ENCODE measurements at places on chromosomes 16 and 17.

DNA sequence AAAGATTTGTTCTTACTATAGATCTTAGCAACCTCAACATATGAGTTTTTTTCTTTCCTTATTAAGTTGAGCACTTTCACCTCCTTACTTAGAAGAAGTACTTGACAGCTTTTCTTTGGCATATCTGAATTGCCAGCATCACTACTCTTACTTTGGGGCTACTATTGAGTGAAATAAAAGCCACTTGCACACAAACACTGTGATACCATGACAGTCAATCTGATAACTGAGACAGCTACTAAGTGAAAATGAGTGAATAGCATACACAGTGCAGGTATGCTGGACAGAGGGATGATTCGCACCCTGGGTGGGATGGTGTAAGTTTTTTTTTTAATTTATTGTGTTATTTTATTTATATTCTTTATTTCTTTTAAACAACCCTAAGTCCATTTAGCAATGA, 13.5 kb upstream of the TENT4B start:
- DNase-seq, result no peak

GRCh38 chr16:4288148-4288921, 15.5 kb upstream of the TFAP4 start:
- DNase-seq, result peak; percentile 80

DNA sequence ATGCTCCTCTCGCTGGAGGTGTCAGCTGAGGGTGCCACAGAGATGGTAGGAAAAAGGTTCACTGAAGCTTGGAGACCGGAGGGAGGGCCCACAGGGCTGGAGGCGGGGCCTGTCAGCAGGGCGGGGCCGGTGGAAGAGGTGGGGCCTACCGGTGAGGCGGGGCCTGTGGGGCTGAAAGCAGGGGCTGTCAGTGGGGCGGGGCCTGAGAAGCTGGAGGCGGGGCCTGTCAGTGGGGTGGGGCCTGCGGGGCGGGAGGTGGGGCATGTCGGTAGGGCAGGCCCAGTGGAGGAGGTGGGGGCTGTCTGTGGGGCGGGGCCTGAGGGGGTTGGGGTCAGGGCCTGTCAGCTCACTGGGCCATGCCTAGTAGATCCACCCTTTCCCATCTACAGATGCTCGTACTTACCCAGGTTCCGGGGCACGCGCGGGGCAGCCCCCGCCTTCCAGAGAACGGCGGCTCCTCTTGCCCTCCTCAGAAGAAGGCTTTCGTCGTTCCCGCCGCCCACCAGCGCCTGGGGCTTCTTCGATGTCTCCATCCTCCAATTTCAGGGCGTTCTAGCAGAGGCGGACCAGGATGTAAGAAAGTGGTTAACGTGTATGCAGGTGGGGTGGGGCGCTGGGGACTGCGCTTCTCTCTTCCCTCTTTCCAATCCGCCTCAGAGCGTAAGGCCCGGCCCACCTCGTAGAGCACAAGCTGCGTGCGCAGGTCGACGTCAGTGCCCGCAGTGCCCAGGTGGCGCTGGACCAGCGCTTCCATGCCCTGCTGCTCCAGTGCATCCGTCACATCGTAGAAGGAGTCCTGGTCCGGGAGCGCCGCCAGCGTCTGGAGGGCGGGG, 9.8 kb downstream of the TMEM208 start:
- peak; percentile 14 for DNase-seq

DNA sequence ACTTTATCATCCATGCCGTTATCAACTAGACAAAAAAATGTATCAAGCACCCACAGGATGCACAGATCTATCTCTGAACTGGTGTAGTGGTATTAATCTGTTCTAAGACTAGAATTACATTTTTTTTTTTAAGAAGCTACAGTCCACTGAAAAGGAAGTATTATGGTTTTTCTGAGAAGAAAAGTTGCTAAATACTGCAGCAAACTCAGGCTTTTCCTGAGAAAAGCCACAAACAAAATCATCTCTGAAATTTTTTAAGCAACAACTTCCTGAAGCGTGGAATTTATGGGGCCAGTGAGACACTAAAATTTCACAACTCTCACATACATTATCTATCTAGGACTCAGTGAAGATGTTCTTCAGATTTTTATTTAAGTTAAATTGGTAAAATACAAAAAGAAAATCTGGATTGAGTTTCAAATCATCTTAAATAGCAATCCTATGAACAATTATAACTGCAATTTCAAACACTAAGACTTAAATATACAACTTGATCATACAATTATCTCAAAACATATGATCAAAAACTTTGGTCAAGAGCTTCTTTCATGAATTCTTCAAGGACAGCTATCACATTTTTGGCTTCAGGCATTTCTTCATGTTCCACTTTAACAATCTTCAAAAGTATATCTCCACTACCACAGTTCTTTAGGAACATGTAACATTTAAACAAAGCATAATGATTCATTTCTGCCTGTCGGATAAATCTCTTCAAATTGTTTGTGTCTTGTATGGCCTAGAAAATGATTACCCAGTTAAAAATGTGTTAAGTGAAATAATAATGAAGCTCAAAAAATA, 10.5 kb downstream of the C17orf75 start:
- no peak for DNase-seq

- no peak for DNase-seq
These were observed 76.0 kb downstream of the VMP1 start for GRCh38 chr17:59783221-59784047.

DNA sequence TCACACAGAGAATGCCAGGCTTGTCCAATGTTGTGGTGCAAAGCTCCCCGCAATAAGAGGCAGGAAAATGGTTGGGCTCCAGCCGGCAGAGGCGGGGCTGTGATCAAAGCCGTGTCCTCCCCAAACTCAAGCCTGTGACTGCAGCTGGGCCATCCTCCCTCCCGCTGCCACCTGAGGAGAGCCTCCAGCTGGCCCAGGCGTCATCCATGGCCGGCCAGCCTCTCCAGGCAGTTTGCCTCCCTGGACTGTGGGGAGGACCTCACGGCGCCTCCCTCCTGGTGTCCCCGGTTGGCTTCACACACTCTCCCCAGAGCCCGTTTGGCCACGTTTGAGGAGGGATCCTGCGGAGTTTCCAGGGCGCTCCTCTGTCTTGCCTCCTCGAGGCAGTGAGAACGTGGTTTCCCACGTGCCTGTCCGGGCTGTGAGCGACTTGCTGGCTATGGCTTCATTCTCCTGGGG, 134.1 kb downstream of the IRF8 start:
- DNase-seq, result peak; percentile 79

- no peak for DNase-seq
These were observed 8.2 kb upstream of the KLHL36 start for GRCh38 chr16:84640145-84640544.

- peak; percentile 2 for DNase-seq
These were observed 48.0 kb upstream of the CDYL2 start for GRCh38 chr16:80852261-80852872.

DNA sequence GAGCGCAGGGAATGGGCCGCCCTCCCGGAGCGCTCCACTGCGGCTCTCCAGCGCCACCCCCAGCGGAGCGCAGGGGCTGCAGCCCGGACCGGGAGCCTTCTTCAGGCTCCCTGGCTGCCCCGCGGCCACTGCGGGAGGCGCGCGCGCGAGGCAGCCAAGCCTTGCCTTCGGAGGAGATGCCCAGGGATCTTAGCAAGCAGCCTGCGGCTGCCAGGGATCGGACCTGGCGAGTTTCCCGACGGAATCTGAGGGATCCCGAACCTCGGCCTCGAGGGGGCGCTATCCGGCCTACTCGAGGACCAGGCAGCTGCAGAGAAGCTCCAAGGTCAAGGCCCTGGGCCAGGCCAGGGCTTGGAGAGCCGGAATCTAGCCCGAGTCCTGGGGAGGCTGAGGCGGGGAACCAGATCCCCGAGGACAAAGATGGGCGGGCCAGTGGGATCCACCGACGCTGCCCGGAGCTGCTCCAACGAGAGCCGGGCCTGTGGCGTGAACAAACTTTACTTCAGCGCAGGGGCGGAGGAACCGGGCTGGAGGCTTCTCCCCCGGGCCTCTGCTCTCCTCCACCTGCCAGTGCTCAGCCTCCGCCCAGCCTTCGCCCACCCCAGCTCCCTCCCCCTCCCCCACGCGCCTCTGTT, at the start of gene IRX6:
IRX6 (plus strand) TSS at position 567 of the 635 bp plus-strand sequence. CDS start 889 bp downstream, outside the sequence.
- DNase-seq, result peak; percentile 54

GRCh38 chr17:79735096-79735495, 4.4 kb downstream of the ENPP7 start:
- DNase-seq, result no peak

GRCh38 chr17:79974566-79975497, 60.8 kb downstream of the TBC1D16 start:
- DNase-seq, result no peak

DNA sequence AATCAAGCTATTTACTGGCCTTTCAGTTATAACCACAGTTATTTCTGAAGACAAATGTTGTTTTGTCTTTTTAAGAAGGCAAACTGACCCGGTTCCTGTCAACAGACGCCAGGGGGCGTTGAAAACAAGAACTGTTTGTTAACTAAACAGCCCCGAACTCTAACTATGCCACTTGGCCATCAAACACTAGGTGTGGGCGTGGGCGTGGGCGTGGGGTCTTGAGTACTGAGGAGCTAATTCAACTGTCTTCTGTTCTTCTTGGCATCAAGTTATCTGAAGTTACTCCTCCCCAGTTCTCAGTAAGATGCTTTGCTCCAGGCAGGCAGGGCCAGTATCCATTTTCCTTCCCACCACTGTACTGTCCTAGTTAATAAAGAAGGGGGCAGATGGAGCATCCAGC, 63.3 kb upstream of the MTMR4 start:
- peak; percentile 58 for DNase-seq

- no peak for DNase-seq
These were observed 7.3 kb downstream of the SPATA2L start for GRCh38 chr16:89693931-89694783.

DNA sequence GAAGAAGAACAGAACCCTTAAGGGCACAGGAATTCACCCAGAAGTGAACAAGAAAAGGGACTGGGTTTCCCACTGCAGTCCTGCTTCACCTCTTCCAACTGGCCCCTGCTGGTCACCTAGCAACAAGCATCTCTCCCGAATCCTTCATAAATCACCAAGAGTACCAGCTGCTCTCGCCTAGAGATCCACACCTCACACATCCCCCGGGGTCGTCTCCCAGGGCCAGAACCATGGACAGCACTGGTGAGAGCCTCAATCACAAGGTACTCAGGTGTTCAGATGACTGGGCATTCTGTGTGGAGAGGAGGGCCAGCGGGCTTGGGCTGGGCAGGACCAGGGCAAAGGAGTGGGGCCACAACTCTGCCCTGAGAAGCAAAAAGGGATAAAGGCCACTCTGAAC, 65.9 kb downstream of the CCT6B start:
- no peak for DNase-seq

GRCh38 chr17:28747051-28747691, 3.4 kb downstream of the TRAF4 start:
- no peak for DNase-seq

GRCh38 chr16:85605912-85606841, 6.9 kb upstream of the GSE1 start:
- DNase-seq, result peak; percentile 51

DNA sequence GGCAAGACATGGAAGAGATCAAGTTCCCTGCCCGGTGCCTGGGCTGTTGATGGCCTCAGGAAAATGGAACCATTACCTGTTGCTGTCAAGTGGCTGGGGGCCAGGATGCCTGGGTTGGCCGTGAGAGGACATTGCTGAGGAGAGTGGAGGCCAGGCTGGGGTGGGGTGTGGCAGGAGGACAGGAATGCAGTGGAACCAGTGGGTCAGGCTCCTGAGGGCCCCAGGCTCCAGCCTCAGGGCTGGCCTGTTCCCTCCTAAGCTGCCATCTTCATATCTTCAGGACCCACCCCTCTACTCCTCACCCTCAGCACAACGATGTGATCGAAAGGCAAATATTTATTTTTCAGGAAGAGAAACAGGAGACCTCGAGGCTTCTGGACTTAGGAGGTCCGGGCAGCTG, 8.5 kb upstream of the YPEL3 start:
- DNase-seq, result no peak

GRCh38 chr16:47258874-47259461, 115.2 kb upstream of the NETO2 start:
- DNase-seq, result no peak

- DNase-seq, result peak; percentile 94
These were observed 20.2 kb downstream of the NGFR start for GRCh38 chr17:49515196-49515770.

GRCh38 chr17:37797206-37797605, 52.3 kb upstream of the HNF1B start:
- DNase-seq, result no peak

DNA sequence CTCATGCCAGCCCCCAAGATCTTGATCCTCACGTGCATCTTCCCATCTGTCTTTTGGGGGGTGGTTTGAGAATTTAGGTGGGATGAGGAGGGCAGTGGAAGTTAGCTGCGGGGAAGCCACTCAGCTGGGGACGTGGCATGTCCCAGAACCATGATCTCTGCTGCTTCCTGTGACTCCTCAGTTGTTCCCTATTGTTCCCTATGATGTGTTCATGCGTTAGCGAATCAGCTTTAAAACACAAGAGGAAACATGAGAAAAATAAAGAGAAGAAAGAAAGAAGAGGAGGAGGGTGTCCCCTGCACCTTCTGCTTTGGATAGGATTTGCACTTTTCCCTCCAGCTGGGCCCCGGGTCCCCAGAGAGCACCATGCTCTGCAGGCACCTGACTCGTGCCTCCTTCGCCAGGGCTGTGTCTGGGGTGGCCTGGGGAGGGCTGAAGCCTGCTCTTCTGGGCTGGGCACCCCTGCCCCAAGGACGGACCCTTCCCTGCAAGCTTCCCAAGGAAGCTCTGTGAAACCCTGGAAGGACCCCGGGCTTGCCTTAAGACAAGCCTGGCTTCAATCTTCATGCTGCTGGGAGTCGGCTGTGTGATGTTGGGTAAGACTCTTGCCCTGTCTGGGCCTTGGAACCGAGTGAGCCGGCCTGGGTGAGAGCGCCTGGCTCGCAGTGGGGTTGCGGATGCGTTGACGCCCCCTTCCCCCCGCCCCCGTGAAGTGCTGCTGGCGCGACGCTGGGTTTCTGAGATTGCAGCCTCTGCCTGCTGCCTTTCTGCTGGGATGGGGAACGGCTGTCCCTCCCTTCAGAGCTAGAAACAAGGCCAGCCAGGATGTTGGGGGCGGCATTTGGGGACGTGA, 62.8 kb upstream of the CIBAR2 start:
- no peak for DNase-seq

GRCh38 chr17:74354123-74354522, 7.5 kb downstream of the BTBD17 start:
- DNase-seq, result no peak

GRCh38 chr17:82096709-82097183, 1.3 kb downstream of the FASN start:
- no peak for DNase-seq

- DNase-seq, result peak; percentile 63
These were observed 25.6 kb downstream of the PIEZO1 start for GRCh38 chr16:88759245-88759975.
